ENCODE measurements at places on chromosomes 6 and 20.
A peak's percentile ranks its signal among the peaks of the same experiment; 100 is the strongest.

DNA sequence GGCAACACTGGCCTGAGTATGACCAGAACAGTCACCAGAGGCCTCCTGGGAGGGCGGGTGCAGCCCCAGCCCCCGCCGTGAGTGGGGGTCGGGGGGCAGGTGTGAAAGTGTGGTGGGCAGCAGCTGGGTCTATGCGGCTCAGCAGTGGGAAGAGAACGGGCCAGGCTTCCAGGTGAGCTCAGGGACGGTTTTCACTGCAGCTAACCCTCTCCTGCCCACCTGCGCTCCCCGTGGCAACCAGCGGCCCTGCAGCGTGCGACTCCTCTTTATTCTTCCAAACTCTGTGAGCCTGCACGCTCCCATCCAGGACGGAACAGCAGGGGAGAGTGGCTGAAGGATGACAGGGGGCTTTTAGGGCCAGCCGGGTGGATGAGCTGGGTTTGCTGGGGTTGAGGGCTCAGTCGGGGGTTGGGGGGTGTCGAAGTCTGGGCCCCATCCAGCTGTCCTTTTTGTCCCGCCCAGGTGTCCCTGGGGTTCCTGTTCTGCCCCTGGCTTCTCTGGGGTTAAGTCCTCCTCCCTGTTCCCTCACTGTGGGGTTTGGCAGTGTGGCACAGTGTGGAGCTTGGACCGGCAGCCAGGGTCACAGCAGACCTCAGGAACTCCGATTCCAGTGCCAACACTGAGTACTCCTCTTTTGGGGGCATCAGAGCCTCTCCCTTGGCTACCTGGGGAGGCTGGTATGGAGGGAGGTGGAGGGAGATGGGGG lies 859 bp upstream of the BIRC7 start:
- DNase-seq, result no peak

GRCh38 chr20:18001131-18001921 lies 32.5 kb downstream of the MGME1 start:
- peak; percentile 81 for DNase-seq

- no peak for DNase-seq
These were observed 28.8 kb upstream of the ZBP1 start for GRCh38 chr20:57648878-57649616.

GRCh38 chr20:7736336-7736735 lies 203.9 kb downstream of the HAO1 start:
- DNase-seq, result no peak

- DNase-seq, result no peak
These were observed 39.9 kb downstream of the ZNF391 start for GRCh38 chr6:27428502-27428901.

DNA sequence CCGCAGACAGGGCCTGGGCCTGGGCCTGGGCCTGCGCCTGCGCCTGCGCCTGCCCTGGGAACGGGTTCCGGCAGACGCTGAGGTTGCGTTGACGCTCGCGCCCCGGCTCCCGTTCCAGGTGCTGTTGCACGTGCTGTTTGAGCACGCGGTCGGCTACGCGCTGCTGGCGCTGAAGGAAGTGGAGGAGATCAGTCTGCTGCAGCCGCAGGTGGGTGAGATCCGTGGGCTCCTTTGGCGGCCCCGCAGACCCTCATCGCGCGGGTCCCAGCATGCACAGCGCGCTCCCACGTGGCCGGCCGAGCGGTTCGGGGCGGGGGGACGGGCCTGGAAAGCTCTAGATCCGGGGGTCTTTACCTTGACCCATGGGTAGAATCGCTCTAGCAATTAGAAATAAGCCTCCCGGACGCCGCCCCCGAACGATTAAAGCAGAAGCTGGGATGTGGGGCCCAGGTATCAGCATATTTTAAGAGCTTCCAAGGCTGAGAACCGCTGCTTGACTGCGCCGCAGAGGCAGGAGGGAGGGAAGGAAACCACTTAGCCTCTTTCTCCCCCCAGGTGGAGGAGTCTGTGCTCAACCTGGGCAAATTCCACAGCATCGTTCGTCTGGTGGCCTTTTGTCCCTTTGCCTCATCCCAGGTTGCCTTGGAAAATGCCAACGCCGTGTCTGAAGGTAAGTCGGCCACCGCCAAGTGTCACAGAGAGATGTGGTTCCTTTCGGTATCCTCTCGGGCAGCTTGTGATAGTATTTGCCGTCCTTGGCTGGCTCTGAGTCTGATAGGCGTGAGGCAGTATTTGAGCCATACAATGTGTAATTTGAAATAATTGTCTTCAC lies 508 bp downstream of the NOP56 start:
- DNase-seq, result no peak

- no peak for DNase-seq
These were observed 264.7 kb downstream of the TMEM242 start for GRCh38 chr6:157058574-157058973.

GRCh38 chr6:158868890-158869825 lies 50.0 kb upstream of the EZR start:
- peak; percentile 88 for DNase-seq

DNA sequence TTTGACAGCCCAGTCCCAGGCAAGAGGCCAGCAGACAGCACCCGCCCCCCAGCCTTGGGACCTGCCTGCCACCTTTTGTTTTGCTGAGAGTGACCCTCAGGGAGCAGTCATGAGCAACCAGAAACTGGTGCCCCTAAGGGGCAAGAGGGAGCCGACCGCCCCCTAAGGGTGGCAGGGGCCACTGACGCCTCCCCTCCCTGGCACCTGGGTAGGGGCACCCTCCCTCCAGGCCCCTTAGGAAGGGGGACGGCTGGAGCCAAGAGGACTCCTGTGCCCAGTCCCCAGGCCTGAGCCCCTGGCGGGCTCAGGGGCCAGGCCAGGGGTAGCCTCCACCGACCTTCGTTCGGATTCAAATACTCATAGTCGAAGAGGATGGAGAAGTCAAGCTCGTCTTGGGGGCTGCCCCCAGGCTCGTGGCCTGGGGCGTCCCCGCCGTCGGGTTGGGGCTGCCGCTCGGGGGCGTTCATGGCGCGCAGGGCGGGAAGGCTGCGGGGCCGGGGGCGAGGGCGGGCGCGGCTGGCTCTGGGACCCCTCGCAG lies 417 bp downstream of the NFATC2 start:
- DNase-seq, result no peak

DNA sequence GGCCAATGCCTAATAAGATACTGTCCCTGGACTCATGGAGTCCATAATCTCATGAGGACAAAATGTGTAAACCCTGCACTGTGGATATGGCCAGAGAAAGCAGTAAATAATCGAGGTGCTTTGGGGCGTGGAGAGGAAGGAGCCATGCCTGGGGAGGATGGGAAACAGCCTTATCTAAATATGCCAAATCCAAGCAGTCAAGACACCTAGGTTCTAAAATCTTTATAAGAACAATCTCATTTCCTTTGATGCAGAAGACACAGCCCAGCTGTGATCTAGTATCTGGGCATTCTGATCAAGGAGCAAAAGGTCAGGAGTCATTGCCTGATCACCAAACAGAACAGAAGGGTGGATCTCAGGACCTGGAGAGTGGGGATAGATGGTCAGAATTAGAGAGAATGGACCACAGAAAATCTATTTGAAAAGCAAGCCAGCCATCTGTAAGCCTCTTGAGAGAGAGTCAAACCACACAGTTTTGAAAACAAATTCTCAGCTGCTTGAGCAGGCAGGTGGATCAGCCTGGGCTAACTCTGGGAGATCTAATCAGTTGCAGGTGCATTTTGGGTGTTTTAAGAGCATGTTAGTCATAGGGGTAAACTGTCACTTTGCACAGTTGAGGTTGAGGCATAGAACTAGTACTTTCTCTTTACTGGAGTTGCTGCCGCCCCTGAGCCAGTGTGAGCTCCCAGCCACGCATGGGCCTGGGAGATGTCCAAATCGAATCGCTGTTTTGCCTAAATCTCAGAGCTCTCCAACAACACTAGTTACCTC lies 130.8 kb upstream of the TNFAIP3 start:
- no peak for DNase-seq

DNA sequence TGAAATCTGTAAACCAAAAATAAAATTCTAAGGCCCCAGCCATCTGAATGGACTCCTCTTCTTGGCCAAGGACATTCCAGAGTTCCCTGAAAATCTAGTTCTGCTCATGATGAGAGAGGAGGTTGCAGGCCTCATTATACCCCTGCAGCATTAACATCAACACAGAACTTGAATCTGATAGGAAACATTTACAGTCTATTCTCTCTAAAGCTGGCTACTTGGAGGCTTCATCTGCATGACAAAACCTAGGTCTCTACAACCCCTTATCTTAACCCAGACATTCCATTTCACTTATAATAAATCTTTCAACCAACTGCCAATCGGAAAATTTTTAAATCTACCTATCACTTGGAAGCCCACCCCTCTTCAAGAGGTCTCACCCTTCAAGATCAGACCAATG lies 15.7 kb downstream of the RTN4IP1 start:
- DNase-seq, result no peak

DNA sequence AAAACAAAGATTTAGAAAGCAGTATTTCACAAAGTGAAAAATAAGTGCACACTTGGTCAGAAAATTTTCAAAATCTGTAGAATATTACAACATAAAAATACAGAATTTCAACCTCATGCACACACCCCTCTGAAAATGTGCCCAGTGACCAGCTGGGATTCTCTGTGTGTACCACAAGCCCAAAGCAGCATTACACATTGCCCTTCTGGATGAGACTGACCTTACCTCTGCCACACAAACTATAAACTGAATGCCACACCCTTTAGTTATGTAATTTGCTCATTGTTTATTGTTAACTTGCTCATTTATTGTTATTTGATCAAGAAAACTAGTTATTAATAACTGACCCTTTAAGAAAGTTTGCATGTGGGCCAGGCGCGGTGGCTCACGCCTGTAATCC lies 303.0 kb downstream of the FOXC1 start:
- no peak for DNase-seq

- peak; percentile 54 for DNase-seq
These were observed 12.9 kb upstream of the ZNF391 start for GRCh38 chr6:27375613-27376079.

GRCh38 chr20:22005535-22005934 lies 300.1 kb downstream of the PAX1 start:
- DNase-seq, result no peak

- peak; percentile 78 for DNase-seq
These were observed 99.3 kb downstream of the PRND start for GRCh38 chr20:4820806-4821518.

DNA sequence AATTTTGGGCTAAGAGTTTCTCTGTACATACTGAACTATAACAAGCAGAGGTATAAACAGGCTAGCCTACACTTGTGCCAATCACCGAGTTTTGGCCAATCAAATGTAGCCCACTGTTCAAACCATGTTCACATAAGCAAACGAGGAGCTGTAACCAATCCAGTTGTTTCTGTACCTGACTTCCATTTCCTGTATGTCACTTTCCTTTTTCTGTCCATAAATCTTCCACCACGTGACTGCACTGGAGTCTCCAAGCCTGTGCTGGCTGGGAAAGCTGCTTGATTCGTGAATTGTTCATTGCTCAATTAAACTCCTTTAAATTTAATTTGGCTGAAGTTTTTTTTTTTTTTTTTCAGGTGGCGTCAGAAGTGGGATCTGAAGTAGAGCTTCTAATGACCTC lies 332.9 kb downstream of the RNF144B start:
- DNase-seq, result peak; percentile 17

GRCh38 chr20:24018796-24019195 lies 30.2 kb upstream of the GGTLC1 start:
- peak; percentile 57 for DNase-seq

- DNase-seq, result peak; percentile 66
These were observed 34.9 kb upstream of the GTSF1L start for GRCh38 chr20:43761386-43762340.

GRCh38 chr6:76633259-76633658 lies 560.8 kb upstream of the IMPG1 start:
- no peak for DNase-seq

GRCh38 chr20:55471052-55472006 lies 534.0 kb downstream of the CBLN4 start:
- no peak for DNase-seq

DNA sequence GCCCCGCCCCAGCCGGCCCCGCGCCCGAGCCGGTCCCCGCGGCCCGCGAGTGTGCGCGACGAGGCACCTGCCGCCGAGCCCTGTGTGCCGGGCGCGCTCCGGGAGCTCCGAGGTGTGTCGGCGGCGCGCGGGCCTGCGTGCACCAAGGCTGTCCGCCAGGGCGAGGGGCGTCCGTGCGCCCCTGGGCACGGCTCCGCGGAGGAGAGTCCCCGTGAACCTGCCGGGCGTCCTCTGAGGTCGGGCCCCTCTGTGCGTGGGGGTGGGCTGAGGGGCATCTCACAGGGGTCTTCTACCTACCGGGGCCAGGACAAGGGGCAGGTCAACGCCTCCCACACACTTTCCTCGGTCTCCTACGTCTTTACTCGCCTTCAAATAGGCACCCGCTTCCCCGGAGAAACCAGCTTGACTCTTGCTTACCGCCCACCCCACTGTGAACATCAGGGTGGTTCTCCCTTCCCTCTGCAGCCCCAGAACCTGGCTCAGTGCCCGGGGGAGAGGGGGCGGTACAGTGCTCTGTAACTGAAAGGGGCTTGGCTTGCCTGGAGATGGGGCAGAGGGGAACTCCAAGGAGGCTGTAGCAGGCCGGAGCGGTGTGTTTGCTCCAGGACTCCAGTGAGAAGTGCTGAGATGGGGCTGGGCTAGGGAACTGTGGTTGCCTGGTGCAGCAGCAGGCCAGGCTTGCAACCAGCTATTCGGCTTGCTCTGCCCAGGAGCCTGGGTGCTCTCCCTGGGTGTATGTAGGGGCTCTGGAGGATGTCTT lies at the start of gene SAMD10:
Gene SAMD10, minus strand, starts transcription at position 86 of the 760 bp plus-strand sequence. CDS start 175 bp downstream, outside the sequence.
- peak; percentile 52 for DNase-seq

DNA sequence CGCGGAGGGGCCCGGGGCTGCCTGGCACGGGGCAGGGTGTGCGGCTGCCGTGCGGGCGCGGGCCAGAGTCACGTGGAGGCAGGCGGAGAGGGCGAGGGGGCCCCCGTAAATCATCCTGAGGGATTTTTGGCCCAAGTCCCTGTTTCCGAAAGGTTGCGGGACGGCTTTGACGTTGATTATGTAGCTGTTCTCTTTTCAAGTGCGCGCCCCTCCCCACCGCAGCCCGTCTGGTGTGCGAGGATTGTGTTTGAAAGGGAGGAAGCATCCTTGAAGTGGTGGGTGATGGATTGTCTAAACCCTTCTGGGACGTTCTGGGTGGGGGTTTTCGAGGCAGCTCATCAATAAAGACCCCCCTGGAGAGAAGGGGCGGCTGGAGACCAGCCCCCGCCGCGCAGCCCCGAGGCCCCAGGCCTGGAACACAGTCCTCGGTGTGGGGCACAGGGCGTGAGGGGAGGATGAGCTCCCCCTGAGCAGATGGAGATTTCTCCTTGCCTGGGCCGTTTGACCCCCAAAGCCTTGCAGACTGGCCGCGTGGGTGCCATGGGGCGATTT lies 7.0 kb upstream of the FOXF2 start:
- no peak for DNase-seq

Data from M059J (cell line).